ENCODE measurements at places on chromosomes 2 and 18.

DNA sequence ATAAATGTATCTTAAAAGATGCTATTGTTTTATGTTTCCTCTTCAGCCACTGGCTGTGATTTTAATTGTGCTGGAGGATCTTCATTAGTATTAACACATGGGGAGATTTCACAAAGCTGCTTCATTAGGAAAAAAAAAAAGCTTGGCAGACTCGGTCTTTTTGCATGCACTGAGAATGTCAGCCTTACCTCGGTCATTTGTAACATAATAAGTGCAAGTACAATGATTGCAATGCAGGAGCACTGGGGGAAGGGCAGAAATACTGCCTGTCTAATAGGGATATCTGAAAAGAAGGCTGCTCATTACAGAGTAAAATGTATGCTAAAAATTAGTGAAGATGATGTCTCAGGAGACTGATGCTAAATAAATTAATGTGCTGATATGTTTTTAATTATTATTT is 1.3 kb upstream of the BAZ2B start:
- DNase-seq: no peak

- DNase-seq: no peak
These were observed 63.0 kb downstream of the NPAS2 start for GRCh38 chr2:100882645-100883613.

GRCh38 chr2:187424146-187424545 is 23.9 kb downstream of the CALCRL start:
- no peak for DNase-seq

DNA sequence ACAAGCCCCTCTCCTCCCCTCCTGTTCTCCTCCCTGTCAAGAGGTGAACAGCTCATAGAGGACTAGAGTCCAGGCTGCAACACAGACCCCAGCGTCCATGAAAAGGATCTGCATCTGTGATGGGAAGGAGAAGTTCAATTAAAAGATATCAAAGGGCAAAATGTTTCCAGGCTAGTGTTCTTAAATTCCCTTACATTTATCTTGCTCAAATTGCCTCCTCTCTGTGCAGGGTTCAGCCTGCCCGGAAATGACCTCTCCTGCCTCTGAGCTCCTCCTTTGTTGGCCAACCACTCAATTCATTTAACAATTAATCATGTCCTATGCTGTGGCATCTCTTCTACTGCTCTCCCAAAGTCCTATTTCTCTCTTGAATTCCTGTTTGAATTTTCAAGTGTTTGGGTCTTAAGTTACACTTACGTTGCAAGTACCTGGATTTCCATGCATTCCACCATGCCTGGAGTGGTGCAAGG is 105.3 kb downstream of the TSN start:
- no peak for DNase-seq

GRCh38 chr2:156343096-156343939 is 10.8 kb upstream of the NR4A2 start:
- no peak for DNase-seq

GRCh38 chr2:219542931-219543595 is 546 bp downstream of the CHPF start:
- no peak for DNase-seq

DNA sequence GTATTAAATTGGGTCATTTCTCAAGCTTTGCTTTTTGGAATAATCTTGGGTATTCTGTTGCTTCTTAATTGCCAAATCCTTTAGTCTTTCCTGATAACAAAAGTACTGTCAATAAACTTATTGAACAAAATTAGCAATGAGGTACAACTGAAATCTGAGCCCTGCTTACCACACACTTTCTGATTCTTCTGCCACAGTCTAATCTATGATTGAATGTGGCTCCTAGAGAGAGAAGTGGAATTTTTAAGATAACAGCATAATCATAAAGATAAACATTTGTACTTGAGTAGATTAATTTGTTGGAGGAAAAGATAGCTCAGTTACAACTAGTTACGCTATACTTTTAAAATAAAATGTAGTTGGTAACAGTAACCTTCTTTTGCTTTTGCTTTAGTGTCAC is 354.8 kb downstream of the CELF4 start:
- no peak for DNase-seq

DNA sequence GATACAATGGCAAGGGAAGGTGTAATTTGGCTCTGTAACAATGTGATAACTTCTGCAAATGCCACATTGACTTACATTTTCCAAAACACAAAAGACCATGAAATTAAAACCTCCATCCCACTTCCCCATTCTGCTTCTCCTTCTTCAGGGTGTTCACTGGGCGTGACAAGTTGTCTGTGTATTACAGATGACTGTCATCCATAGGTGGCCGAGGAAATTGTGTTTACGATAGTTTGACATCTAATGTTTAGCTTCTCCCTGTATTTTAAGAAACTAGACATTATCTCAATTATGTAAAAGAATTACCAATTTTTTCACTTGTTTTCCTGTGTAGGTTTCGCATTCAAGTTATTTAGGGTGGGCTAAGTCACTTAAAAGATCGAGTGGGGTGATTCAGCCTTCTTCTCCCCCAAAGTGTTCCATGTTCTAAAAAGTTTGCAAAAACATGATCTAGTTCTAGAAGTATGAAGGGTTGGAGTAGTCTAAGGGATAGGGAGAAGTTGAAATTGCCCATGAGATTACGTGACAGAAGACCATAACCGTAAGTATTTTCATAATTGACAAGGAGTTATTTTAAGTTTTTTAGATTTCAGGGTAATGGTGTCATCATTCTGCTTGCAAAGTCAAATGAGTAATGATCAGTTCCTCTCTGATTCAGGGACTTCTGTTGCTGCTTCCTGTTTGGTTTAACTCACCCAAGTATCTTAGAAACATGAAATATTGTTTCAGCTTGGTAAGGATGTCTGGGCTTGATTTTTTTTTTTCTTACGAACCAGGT is 25.2 kb upstream of the CYTIP start:
- DNase-seq: no peak

DNA sequence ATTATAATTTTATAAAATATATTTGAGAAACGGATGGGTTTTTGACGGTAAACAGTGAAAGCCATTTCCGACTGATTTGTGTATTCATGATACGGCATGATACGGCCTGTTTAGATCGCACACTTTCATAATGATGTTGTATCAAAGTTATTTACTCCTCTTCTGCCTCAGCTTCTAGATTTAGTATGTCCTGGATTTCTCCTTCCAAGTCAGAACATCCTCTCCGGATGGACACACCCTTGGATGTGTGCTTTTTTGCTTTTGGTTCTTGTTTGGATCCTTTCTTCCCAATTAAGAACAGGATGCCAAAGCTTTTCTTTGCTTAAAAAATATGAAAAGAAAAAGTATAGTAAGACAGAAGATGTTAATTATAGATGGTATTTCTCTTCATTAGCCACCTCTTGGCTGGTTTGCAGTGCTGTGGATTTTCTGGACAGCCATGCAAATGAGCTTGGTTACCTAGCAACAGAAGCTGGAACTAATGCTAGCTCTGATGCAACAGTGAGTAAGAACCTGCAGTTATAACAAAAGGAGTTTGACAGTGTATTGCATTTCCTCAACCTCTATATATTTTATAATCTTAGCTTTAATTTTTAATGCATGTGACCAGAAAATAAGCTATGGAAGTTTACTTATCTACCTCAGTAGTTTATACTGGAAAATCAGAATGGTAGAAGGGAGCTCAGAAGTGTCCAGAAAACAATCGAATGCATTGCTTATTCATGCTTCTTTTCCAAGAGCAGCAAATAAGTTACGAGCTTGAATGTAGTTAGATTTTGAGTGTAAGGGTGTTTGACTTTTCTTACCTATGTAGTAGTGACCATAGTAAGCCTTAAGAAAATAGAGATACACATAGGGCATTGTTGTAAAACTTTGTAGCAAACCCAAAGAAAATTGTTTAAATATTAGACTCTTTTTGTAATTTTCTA is 27.9 kb downstream of the RMND5A start:
- DNase-seq: no peak

GRCh38 chr18:48811401-48811800 is 139.4 kb downstream of the SMAD7 start:
- DNase-seq: no peak

DNA sequence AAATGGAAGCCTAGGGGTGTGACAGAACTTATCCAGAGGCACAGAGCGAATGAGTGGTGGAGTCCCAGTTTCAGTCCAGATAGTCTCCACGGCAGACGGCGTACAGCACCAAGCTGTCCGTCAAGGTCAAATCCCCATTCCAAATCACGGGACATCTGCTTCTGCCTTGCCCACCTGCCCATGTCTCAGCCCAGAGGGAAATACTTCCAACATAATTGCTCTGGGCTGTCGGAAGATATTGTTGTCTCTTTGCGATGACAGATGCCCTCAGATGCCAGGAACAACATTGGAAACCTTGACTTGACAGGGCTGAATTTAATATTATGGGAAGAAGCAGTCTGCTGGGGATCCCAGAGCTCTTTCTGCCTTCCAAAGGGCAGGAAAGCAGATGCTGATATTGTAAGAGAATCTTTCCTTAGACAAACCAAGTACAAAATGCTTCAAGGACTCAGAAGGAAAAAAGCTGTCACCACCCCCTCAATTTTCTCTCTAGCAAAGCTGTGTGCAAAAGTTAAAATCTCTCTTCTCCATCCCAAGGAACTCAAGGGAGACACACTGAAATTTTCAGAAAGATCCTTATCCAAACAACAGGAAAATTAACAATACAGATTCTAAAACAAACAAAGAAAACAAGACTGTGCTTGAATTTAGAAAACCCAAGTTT is 364.0 kb downstream of the LRATD1 start:
- DNase-seq: no peak

GRCh38 chr2:111653103-111653624 is 230.8 kb downstream of the ANAPC1 start:
- no peak for DNase-seq

DNA sequence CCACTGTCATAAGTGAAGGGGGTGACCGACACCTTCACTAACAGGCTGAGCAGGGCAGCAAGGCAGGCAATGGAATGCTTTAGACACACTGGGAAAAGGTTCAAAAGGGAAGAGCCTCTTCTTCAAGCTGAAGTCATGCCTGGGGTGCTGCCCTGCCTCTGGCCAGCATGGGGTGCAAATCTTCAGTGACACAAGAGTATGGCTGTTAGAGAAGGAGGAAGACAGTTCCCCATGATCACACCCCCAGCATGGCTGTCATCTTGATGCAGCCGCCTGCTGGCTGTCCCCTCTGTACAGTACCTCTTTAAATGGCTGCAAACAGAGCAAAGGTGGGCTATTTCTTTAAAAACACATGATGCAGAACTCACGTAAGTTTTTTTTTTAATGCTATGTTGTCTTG is 71.9 kb downstream of the INPP4A start:
- DNase-seq: no peak

DNA sequence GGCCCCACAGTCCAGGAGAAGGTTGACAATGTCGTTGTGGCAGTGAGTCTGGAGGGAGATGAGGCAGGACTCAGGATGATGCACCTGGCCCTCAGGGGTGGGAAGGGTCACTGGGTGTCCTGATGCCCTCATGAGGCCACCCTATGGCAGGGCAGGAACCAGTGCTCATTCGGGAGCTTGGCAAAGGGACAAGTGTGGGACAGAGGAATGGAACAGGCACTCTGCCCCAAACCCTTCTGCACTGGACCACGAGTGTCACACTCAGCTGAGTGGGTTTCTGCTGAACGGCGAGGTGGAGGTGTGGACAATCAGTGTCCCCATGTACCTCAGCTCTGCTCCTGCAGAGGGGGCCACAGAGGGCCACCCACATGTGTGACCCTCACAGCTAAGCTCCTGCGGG is 32.0 kb downstream of the ANKMY1 start:
- no peak for DNase-seq

GRCh38 chr2:16716024-16716423 is 50.4 kb upstream of the CYRIA start:
- no peak for DNase-seq
